ENCODE measurements at places on chromosomes 7 and 10. TPM values are rescaled to one million over a fixed set of nuclear protein-coding genes. Genes with fewer than 3 reads are reported as not detected.

DNA sequence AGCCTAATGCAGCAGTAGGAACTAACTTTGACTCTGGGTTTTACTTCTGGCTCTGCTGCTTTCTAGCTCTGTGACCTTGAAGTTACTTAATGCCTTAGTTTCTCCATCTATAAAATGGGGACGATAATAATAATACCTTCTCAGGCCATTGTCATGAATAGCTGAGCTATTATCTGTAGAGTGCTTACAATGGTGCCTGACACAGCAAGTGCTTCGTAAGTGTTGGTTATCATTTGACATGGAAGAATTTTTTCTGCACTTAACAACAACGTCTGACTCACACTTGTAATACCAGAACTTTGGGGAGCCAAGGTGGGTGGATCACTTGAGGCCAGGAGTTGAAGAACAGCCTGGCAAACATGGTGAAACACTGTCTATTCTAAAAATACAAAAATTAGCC, 140.5 kb downstream of the ARL4A start:
- DNase-seq, result no peak

NUDCD3 gene
- 63.6 TPM for total RNA-seq

- no peak for DNase-seq
Observed at GRCh38 chr10:118566911-118567310, 28.5 kb downstream of the PRLHR start.

DNA sequence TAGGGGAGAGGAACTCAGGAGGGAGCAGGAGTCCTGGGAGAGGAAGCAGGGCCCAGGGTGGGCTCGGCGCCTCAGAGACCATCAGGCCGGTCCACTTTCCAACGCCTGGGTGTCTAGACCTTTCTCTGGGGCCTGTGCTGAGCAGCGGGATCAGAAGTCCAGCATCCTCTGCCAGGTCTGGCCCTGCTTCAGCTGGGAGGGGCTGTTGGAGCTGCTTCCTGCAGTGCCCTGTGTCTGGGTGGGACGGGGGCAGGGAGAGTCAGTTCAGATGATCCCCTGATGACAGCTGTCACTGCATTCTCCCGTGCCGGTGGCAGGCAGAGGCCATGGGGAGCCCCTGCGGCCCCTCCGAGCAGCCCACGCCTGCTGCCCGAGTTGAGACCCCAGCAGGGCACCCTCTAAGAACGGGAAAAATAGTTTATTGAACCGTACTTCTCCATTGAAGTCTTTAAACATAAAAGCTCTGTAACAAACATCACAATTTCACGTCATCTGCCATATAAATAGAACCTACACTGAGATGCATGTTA, 23.3 kb downstream of the AP5Z1 start:
- no peak for DNase-seq

COL13A1 gene
- total RNA-seq, result 0.42 TPM

- no peak for DNase-seq
Observed at GRCh38 chr7:22833113-22833855, 10.6 kb upstream of the TOMM7 start.

DNA sequence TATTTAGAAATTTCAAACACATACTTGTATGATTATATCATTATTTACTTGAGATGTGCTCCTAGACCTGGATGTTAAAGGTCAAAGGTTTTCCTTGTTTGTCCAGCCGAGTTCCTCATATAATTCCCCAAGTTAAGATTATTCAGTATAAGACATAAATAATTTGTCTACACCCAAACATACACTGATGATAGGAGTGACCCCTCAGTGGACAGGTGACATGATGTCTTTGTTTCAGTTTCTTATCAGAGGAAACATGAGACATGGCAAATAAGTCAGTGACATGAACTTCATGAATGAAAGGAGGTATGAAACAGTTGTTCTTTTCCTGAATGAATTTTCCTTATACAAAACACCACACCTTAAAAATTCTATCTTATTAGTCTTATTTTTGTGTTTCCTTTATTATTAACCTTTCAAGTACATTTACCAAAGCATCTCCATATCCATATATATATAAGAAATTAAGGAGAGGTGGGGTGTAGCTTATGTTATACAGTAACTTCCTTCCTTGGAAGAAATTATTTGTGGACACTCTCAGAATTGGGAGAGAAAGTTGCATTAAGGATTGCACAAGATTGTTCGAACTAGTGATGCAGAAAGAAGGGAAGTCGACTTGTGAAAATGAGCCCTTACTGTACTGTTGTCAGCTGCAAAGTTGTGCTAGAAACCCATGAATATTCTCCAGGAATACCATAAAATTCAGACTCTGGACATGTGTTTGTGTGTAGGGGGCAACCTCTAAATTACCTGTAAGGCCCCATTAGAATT, 60.5 kb downstream of the POM121L12 start:
- no peak for DNase-seq

GRCh38 chr10:34746094-34746493, 69.0 kb downstream of the PARD3 start:
- no peak for DNase-seq

GRCh38 chr10:56082169-56082568, 278.9 kb downstream of the ZWINT start:
- DNase-seq, result no peak

DNA sequence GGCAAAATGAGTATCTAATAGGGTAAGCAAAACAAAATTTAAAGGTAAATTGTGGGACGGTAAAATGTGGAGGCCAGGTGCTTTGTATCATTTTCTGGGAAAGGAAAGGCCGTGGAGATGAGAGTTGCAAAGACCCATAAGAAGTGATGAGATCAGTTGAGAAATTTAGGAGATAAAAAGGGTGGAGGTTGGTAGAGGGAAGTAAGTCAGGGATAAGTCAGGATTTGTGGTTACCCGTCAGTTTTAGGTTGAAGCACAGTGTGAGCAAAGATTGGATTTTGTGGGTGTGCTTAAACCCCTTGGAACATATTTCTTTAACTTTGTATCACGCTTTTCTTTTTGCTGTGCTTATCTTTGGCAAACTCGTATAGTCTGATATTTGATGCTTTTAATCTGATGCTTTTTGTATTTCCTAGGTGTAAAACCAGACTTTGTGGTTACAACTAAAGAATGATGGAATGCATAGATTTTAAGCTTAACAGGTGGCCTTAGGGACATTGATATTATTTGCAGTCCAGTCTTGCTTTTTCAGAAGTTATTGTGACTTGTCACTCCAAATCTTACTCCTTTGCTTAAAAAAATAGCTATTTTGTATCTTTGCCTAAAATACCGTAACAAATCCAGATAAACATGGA, 1.2 kb downstream of the BTRC start:
- no peak for DNase-seq

NRCAM gene
- total RNA-seq, result 2.5 TPM

Measured in suprapubic skin (tissue), 4 donors.